ENCODE measurements at places on chromosomes 6 and 20.
A peak's percentile ranks its signal among the peaks of the same experiment; 100 is the strongest.

- no peak for DNase-seq
These were observed 12.2 kb downstream of the TGIF2 start for GRCh38 chr20:36585410-36586125.

- no peak for DNase-seq
These were observed 133.3 kb upstream of the FOXQ1 start for GRCh38 chr6:1178590-1178989.

GRCh38 chr6:132751306-132751705 lies 6.4 kb downstream of the VNN2 start:
- DNase-seq, result no peak

GRCh38 chr20:59448196-59448595 lies 147.8 kb downstream of the EDN3 start:
- no peak for DNase-seq

- no peak for DNase-seq
These were observed 5.1 kb upstream of the BEND3 start for GRCh38 chr6:107120404-107120803.

DNA sequence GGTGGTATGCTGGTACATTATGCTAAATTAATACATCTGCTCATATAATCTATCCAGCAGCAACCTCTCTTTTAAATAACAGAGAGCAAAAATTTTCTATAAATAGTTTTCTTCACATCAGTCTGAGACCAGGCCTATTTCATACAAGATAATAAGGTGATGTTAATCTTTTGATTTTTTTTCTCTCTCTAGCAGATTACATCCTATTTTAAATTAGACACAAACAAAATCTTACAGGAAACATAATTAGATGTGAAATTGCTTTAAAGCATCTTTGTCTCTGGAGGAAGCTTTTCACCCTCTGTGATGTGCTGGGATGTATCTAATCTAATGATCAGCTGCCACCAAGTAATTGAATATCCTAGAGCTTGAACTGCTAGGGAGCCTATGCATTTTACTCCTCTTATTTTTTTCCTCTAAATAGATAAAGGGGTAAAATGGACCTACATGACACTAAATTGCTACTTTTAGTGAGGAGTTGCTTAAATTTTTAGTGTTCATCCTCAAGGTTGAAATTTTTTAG lies 165.5 kb downstream of the MANEA start:
- DNase-seq, result no peak

GRCh38 chr6:22147921-22148776 lies 148.7 kb downstream of the PRL start:
- peak; percentile 85 for DNase-seq

- no peak for DNase-seq
These were observed 12.4 kb upstream of the HMGN3 start for GRCh38 chr6:79246891-79247290.

DNA sequence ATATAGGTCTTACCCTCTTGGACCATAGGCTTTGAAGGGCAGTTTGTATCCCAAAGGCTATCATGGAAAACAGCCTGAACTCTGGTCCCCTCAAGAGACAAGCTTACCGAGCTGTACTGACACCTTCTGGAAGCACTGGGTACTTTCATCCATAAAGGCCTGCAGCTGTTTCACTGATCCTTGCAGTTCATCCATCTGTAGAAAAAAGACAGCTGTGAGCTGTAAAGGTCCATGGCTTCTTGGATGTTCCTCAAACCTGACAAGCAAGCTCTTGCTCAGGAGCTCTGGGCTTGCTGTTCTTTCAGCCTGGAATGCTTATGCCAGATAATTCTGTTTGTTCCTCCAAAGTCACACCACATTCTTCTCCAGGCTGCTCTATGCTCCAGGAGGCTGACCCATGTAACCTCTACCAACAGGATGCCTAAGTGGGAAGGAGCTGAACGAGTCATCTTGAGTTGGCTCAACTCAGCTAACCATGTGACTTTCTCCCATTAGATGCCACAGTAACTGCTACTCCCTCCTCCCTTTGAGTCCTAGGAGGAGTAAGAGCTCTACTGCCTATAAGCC lies 8.8 kb upstream of the NDRG3 start:
- DNase-seq, result peak; percentile 74

- DNase-seq, result no peak
These were observed 39.6 kb upstream of the PDE7B start for GRCh38 chr6:135811644-135812526.

GRCh38 chr6:158387578-158387977 lies 75.3 kb downstream of the TULP4 start:
- no peak for DNase-seq

- DNase-seq, result no peak
These were observed 501 bp downstream of the PLCG1 start for GRCh38 chr20:41137614-41138474.

GRCh38 chr20:35215066-35215956 lies 11.2 kb upstream of the MMP24 start:
- DNase-seq, result no peak

DNA sequence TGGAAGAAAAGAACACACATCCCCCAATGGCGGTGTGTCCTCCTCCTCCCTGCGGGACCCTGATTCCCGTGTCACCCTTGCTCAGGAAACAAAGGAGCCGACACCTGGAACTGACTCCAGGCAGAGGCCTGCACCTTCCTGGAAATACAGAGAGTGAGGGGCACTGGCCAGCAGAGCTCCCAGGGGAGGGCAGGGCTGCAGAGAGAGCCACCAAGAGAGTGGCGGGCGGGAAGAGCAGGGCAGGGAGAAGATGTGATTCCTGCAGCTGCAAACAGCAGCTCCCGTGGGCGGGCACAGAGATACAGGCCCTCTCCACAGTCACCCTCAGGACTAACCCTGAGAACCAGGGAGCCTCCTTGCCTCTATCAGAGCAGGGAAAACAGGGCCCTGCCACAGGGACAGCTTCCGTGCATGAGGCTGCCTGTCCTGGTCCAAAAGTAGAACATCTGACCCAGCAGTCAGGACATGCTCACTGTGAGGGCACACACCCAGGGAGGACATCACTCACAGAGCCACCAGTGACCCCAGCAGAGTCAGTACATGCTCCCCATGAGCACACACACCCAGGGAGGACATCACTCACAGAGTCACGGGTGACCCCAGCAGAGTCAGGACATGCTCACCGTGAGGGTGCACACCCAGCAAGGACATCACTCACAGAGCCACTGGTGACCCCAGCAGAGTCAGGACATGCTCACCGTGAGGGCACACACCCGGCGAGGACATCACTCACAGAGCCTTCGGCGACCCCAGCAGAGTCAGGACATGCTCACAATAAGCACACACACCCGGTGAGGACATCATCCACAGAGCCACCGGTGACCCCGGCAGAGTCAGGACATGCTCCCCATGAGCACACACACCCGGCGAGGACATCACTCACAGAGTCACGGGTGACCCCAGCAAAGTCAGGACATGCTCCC lies 193.1 kb downstream of the DLL1 start:
- DNase-seq, result no peak

DNA sequence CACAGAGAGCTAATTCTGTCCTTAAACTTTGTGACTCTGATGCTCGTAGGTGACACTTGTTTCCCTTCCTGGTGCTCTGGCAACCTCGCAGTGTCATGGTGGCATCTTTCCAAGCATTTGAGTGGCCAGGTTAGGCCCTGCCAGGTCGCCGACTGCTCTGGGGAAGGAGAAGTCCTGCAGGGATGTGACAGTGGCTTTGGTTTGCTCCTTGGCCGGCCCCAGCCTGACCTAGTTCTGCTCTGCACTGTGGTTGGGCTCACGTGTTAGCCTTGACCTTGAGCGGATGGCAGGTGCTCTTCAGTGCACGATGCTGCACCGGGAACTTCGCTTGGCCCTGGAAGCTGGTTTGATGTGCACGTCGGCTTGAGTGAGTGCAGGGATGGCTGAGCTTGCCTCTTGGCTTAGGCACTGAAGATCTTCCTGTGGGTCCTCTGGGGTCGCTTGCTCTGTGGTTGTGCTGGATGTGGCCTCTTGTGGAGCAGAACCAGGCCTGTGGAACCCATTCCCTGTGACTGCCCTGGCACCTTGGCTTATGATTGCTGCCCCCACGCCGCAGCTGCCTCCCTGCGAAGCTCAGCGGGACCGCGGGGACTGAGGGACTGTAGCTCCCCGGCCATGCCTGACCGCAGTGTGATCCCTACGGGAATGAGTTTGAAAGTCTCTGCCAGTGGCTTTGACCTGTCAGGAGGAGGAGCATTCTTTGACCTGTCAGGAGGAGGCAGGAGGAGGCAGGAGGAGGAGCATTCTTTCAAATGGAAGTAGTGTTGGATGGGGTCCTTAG lies 8.7 kb downstream of the OSBPL2 start:
- no peak for DNase-seq

- DNase-seq, result no peak
These were observed 202.8 kb upstream of the JAG1 start for GRCh38 chr20:10876558-10876957.

DNA sequence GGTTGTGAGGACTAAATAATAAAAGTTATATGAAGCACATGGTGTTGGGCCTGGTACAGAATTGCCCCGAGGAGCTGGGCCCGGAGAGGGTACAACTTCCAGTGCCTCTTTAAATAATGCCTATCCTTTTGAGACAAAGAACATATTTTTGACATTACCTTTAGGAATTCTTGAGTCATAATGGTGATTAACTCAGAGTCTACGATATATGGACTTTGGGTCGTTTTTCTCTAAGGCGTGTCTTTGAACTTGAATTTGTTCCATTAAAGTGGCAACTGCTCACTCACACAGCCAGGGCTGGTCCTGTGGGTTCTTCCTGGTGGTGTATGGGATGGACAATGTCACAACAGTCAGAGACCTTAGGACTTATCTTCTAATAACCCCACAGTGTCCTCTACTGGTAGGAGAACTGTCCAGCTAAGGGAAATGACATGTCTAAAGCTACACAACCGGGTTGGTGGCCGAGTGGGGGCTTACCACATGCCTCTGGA lies 106.5 kb downstream of the CDC5L start:
- DNase-seq, result peak; percentile 15

DNA sequence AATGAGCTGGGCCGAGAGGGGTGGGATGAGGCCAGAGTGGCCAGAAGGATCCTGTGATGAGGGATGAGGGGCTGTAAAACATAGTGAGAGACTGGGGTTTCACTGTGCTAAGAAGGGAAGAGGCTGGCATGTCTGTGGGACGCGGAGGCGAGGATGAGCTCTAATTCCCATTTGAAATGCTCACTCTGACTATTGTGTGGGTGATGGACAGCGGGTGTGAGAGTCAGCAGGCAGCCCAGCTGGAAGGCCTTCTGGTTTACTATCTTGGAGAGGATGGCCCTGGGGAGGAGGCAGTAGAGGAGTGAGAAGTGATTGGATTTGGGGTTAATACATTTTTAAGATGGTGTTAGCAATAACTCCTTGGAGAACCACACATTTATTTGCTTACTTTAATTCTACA lies 9.5 kb upstream of the MICA start:
- no peak for DNase-seq

GRCh38 chr6:30821862-30822784 lies 62.2 kb upstream of the DDR1 start:
- DNase-seq, result no peak

DNA sequence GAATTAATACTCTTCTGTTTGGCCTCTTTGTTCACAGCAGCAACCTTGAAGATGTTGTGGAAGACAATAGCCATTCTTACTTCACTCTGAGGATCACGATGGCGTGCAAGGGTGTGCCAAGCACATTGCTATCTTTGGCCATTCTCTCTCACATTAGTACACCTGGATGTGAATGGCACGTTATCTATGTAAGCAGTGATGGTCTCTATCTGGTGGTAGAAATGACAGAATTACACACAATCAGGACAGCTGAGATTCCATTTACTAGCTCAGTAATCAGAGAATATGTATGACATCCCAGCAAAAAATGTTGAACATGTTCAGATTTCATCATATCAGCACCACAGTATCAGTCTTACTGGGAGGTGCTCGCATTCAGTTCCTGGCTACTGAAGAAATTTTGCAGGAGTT lies 116.2 kb downstream of the LCA5 start:
- DNase-seq, result peak; percentile 3

GRCh38 chr20:14726591-14726990 lies 389.2 kb upstream of the FLRT3 start:
- no peak for DNase-seq

GRCh38 chr6:96522465-96523009 lies 931 bp downstream of the UFL1 start:
- DNase-seq, result no peak

DNA sequence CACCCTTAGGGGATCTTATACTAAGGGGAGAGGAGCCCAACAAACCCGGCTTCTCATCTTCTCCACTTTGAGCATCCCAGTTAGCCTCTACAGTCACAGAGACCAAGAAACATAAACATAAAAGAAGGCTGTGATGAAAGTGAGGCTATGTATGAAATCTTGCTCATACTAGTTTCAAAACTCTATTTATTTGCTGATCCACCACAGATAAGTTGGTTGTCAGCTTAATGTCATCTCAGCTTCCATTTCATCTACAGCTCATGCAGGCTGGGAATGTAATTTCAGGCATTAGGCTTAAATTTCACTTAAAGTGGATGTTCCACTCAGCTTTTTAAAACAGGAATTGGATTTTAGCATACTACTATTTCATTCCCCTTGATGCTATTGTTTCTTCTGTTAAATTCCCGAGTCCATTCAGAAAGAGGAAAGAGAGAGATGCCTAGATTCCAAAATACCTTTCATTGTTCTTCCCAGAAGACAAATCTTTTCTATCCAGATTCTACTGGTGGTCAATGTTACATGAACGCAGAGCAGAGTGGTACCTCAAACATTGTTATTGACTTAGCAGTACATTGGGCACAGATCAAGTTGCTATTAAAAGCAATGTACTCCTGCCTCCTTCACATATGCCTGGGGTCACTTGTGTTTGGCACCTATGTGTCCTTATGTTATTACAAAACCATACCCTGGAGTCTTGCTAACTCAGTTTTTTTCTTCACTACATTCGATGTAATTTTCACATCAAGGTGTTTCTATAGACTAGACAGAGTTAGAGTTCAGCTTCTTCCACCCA lies 149.0 kb downstream of the HACE1 start:
- no peak for DNase-seq

DNA sequence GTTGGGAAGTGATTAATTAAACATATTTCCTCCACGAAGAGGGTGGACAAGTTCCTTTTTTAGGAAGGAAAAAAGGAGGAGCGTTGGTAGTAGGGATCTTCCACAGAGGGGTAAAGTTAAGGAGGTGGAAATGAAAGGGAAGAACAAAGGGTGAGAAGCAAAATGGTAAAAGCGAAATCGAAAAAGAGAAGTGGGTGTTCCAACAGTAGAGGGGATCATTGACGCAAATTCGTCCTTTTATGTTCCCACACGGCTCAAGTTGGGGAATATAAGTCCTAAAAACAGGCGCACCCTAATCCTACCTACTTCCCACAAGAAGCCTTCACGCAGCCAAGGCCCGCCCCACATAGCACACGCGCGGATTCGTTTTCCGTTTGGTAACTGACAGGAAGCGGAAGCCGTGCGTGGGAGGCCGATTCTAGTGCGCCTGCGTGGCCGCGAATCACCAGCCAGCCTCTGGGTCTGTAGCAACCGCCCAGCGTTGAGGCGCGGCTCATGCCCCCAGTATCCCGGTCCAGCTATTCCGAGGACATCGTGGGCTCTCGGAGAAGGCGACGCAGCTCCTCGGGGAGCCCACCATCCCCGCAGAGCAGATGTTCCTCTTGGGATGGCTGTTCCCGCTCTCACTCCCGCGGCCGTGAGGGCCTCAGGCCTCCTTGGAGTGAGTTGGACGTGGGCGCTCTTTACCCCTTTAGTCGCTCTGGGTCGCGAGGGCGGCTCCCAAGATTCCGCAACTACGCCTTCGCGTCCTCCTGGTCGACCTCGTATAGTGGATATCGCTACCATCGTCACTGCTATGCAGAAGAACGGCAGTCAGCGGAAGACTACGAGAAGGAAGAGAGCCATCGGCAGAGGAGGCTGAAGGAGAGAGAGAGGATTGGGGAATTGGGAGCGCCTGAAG lies at the start of gene NKAPL:
NKAPL (plus strand) TSS at position 421 of the 901 bp plus-strand sequence; CDS start at position 496, 75 bp downstream.
- DNase-seq, result no peak
